ENCODE measurements at places on chromosomes 16 and 17. TPM values are rescaled to one million over a fixed set of nuclear protein-coding genes. Genes with fewer than 3 reads are reported as not detected.

The CCL8 gene
- total RNA-seq = 0.72 TPM

The ARHGAP23 gene
- 52.6 TPM for total RNA-seq

DNA sequence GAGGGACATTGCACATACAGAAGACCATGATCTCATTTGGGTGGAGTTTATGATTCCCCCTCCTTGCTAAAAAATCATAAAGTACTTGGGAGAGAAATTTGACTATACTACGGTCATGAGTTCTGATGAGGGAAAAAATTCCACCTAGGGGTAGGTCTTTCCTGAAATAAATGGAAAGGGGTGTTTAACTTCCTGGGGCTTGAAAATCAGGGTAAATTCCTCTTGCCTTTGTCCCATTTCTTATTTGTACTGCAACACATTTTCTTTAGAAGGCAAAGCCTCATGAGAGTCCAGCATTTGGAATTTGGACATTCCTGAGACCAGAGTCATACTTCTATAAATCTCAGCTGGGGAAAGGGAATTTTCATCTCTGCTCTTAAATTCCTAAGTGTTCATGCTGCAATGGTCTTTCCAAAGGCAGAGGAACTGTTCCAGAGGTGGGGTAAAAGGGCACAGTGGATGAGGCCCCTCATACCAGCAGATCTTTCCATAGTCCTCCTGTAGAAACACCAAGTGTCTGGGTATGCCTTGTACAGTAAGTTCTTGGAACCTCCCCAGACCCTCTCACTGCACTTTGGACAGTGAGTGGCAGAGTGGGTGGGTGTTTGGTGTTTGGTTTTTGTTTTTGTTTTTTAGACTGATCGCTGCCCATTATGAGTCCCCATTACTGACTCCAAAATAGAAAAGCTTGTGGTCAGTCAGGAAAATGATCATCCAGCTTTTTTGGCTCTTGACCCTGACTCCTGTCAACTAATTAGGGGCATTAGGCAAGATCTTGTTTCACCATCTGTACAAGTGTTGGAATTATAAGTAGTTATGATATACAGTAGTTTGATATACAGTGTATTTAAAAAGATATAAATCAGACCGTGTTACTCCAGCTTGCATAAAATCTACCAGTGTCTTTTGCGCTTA, 6.0 kb downstream of the LYRM1 start:
- no peak for DNase-seq

DNA sequence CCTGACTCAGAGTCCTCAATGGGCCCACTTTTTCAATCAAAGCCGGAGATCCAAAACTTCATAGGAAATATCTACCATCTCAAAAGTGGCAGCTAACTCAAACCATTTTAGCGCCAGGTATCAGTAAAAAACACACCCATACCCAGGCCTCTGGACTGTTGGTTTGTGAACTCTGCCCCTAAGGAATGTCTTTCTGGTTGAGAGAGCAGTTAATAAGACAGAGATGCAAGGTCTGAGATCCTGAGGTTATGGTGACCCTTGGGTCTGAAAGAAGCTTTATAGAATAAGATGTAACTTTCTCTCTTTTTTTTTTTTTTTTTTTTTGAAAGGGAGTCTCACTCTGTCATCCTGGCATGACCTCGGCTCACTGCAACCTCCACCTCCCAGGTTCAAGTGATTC, 350.5 kb downstream of the SOX9 start:
- no peak for DNase-seq

Data from spinal cord (tissue), 10 donors.